ENCODE measurements at places on chromosomes 4 and X.

GRCh38 chr4:182369211-182369610, 126.0 kb downstream of the TENM3 start:
- no peak for DNase-seq

DNA sequence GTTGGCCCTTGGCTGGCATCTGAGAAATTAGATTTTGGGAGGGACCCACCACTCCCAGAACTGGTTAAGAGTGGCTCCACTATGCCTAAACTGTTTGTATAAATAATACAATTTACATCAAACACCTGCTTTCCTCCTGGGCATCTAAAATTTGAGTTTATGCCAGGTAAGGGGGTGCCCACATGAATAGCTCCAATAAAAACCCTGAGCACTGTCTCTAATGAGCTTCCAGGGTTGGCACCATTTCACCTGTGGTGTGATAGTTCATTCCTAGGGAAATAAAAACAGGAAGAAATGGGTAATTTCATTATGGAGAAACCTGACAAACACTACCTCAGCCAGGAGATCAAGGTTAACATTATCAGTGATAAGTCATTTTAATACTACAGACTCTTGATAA, 119.7 kb downstream of the FRYL start:
- no peak for DNase-seq

DNA sequence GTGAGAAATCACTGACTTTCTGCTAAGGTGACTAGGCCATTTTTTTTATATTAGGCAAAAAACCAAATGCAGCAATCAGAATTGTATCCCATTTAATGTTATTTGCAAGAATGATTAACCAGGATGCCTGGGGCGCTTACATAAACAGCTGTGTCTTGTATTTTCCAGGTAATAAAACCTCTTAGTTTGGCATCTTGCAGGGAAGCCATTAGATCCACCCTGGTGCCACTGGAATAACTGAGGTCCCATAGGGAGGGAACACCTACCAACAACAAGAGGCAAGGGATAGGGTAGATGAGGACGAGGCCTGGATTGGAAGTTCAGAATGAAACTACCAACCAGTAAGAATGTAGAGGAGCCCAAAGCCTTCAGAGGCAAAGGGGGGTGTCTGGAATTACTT, 288.3 kb downstream of the ARHGAP24 start:
- DNase-seq, result no peak

DNA sequence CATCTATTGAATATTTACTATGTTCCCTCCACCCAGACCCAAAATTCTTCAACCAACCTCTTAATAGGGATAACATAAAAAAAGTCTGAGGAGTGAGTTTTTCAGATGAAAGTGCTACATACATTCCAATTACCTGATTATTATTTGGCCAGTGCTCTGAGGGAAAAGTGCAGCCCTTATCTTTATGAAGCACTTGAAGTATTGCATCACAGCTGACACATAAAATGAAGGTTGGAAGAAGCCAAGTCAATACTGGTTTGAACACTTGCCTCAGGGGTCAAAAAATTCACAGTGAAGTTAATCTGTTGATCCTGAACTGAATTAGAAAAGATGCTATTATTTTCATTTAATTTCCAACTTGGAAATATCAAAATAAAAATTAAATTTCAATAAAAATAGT, 498.9 kb downstream of the INPP4B start:
- no peak for DNase-seq

GRCh38 chrX:154490021-154490413, 412 bp downstream of the SLC10A3 start:
- DNase-seq, result peak; percentile 64

GRCh38 chr4:143399113-143399949, 62.7 kb downstream of the GAB1 start:
- peak; percentile 60 for DNase-seq

- no peak for DNase-seq
Measured at GRCh38 chr4:189162073-189162789, 778.4 kb upstream of the FRG1 start.

DNA sequence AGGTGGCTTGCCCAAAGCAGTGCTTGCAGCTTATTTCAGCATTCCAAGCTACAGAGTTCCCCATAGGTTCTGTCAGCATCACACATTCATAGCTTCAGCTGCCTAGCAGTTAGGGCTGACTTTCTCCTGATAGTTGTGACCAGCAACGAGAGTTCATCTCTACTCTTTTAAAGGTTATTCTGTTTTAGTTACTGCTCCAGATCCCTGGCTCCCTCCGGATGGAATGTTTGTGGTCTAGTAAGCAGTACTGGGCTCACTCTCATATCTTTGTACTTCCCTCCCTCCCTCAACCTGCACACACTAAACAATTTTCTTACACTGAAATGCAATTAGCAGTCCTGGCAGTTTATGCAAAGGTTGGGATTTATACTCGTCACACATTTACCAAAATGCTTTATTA, 43.9 kb downstream of the PTTG2 start:
- DNase-seq, result peak; percentile 39

- DNase-seq, result peak; percentile 56
Measured at GRCh38 chr4:114384629-114385028, 214.0 kb upstream of the UGT8 start.

GRCh38 chr4:51932261-51932660, 87.9 kb downstream of the LRRC66 start:
- no peak for DNase-seq

GRCh38 chr4:102586644-102587021, 85.5 kb downstream of the NFKB1 start:
- DNase-seq, result no peak

GRCh38 chr4:96016634-96017299, 176.9 kb downstream of the PDHA2 start:
- DNase-seq, result peak; percentile 54

DNA sequence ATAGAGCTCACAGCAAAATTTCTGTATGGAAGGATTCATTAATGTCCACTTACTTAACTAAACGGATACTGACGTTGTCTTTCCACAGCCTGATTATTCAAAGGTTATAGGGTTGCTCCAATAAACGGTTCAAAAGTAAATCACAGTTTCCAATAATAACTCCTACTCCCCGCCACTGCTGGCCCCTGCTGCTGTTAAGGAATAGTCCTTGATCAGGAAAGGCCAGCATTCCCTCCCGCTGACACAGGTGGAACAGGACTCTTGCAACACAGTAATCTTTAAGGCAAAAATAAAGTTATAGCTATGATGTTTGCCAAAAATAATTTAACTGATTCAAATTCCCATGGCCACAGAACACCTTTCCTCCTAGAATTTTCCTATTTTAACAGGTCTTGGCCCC, 53.9 kb downstream of the FAT1 start:
- no peak for DNase-seq

DNA sequence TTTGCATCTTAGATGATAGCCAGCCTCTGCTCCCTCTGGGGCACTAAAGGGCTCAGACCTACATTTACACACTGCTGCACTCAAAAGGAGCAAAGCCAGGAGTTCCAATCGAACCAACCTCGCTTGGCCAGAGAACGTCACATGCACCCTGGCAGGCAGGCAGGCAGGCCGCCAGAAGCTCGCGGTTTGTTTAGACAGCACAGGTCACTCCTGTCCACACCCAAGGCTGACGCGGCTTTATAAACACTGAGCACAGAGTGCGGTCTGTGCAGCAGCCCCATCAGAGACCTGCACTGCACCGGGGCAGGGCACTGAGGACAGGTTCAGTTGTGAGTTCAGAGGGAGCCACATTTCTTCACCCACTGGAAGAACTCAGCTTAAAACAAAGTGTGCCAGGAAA, 143.9 kb downstream of the BCOR start:
- peak; percentile 76 for DNase-seq

DNA sequence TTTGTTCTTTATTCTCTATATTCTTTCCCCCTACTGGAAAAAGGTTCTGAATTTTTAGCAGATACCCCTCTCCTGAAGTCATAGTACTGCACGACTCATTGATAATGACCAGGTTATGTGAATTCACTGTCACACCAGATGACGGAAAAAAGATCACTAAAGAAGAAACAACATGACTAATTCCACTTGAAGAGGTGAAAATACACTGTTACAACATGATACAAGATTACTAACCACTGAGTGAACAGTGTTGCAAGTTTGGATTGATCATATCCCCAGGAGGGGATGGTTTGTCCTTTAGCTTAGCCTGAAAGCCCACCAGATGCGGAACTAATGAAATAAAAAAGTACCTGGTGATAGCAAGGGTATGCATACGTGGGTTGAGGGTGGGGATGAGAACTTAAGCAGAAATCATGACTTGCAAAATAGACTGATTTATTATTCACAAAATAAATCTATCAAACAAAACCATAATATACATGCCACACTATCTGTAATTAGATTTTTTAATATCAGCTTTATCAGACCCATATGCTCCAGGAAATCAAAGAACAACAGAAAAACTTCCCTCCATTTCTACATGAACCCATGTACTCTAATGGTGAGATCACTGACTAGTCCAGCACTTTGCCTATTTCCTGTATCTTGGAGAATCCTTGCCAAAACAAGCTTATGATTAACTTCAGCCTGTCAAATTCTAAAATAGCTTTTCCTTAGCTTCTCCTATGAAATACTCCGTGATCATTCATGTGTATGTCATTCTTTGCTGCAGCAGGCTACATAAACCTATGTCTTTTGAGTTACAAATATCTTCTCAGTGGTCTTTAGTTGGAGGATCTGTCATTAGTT, 257.4 kb upstream of the AGA start:
- DNase-seq, result peak; percentile 6

DNA sequence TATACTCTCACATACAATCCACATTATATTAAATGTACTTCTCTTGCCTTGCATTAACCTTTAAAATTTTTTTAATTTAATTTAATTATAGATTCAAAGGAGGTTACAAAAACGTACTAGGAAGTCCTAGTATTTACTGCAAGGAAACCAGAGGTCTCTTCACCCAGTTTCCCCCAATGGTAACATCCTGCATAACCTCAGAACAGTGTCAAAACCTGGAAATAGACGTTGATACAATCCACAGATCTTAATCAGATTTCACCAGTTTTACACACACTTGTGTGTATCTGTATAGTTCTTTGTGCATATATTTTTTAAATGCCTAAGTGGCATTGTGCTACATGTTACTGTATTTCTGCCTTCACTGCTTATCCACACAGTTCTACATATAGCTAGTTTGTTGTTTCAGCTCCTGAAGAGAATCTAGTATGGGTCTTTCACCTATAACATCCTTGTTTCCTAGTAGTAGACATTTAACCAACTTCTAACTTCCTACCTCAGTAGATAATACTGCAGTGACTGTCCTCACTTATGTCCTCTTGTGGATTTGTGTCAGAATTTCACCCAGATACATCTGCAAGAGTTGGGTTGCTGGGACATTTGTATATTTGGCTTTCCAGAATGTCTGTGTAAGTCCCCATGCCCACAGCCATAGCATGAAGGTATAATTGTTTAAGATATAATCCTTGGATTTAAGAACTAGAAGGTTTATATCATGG, 103.2 kb downstream of the NFKB1 start:
- no peak for DNase-seq

DNA sequence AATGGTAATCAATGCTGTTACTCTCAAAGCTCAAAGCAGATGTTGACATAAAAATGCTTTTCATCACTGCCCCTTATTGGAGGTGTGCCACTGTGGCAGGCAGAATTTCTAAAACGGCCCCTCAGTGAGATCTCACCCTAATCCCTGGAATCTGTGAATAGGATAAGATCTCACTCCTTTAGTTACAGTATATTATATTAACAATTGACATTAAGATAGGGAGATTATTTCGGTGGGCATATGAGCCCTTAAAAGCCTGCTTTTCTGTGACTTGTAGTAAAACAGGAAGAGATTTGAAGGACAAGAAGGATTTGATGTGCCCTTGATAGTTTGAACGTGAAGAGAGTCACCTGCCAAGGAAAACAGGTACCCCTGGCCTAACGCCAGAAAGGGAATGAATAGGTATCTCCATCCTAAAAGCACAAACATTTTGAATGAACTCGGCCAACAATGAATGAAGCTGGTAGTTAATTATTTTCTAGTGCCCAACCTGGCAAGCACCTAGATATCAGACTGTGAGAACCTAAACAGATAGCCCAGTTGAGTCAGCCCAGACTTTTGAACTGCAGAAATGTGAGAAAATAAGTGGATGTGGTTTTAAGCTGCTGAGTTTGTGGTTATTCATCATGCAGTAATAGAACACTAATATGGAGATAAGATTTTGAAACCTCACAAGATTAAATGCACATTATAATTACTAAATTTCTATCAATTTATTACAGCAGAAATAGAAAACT, 881.6 kb downstream of the PCDH18 start:
- DNase-seq, result peak; percentile 19

GRCh38 chr4:13653766-13654161, 26.2 kb upstream of the BOD1L1 start:
- no peak for DNase-seq

GRCh38 chr4:183658362-183659028, 490 bp downstream of the RWDD4 start:
- peak; percentile 38 for DNase-seq

GRCh38 chr4:75552452-75552851, 3.4 kb upstream of the ODAPH start:
- DNase-seq, result peak; percentile 25

DNA sequence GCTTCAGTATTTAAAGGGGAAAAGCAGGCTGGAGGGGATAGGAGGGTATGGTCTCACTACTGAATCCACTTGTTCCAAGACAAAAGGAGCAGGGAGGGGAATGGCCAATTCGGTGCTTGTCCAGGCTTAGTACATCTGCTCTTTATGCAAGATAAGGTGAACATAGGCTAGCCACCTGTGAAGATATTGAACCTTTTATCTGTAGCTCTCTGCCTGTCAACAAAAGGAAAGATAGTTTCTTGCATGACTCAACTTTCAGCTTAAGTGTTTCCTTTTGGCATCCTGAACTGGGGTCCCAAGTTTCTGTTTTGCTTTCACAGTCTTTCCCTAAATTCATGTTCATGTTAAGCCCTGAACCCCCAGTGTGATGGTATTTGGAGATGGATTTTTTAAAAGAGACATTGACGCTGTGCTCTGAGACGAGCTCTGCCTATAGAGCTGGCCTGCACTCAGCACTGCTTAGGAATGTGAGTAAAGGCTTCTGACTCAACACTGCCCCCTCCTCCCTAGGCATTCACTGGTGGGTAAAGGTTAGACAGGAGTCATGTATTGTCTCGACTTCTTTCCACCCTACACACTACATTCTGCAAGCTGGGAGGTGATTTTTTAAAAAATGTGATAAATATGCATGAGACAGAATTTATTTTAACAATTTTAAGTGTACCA, 28.2 kb downstream of the FAM149A start:
- peak; percentile 38 for DNase-seq

GRCh38 chr4:176309772-176310171, 10.0 kb upstream of the SPCS3 start:
- DNase-seq, result peak; percentile 47

- DNase-seq, result no peak
Measured at GRCh38 chrX:131782646-131783045, 238.8 kb downstream of the OR13H1 start.

- peak; percentile 56 for DNase-seq
Measured at GRCh38 chr4:84498935-84499623, at the start of gene NKX6-1. Gene NKX6-1, minus strand, starts transcription at chr4:84499292. Its CDS starts 1,064 bp downstream, at chr4:84498228.

Data from mesenchymal stem cell (in vitro differentiated cells and primary cell).